ENCODE measurements at places on chromosomes 11 and 22.

DNA sequence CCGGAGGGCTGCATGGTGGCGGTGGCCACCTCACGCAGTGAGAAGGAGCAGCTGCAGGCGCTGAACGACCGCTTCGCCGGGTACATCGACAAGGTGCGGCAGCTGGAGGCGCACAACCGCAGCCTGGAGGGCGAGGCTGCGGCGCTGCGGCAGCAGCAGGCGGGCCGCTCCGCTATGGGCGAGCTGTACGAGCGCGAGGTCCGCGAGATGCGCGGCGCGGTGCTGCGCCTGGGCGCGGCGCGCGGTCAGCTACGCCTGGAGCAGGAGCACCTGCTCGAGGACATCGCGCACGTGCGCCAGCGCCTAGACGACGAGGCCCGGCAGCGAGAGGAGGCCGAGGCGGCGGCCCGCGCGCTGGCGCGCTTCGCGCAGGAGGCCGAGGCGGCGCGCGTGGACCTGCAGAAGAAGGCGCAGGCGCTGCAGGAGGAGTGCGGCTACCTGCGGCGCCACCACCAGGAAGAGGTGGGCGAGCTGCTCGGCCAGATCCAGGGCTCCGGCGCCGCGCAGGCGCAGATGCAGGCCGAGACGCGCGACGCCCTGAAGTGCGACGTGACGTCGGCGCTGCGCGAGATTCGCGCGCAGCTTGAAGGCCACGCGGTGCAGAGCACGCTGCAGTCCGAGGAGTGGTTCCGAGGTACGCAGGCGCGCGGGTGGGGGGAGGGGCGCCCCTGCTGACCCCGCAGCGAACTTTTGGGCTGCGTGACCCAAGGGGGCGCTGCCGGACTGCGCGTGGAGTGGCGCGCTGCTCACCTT is 670 bp downstream of the NEFH start:
- no peak for DNase-seq

DNA sequence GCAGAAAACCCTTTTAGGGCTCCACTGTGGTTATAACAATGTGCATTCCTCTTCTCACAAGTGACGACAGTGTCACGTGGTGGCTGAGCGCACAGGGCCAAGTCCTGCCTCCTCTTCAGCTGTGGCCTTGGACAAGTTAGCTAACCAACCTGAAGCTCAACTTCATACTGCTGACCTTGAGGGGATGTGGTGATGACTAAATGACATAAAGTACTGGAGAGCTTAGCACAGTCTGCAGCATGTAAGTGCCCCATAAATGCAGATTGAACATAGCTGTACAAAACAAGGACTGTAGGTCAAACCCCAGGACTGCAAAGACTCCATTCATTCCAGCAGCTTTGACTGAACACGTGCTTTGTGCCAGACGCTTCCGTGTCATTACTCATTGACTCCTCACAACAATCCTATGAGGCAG is 20.1 kb upstream of the MRGPRX2 start:
- DNase-seq: no peak

GRCh38 chr22:50253046-50253915 is 2.2 kb upstream of the HDAC10 start:
- DNase-seq: no peak

DNA sequence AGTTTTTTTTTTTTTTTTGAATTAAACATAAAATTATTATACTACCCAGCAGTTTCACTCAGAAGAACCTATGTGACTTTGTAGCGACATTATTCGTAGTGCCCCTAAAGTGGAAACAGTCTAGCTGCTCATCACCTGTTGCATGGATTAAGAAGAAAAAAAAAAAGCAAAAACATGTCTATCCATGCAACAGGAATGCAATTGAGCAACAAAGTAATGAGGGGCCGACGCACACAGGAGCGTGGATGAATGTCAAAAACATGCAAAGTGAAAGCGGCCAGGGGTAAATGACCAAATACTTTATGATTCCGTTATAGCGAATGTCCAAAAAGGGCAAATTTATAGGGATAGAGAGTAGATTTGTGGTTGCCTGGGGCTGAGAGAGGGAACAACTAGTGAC is 16.3 kb downstream of the MYO18B start:
- DNase-seq: no peak

DNA sequence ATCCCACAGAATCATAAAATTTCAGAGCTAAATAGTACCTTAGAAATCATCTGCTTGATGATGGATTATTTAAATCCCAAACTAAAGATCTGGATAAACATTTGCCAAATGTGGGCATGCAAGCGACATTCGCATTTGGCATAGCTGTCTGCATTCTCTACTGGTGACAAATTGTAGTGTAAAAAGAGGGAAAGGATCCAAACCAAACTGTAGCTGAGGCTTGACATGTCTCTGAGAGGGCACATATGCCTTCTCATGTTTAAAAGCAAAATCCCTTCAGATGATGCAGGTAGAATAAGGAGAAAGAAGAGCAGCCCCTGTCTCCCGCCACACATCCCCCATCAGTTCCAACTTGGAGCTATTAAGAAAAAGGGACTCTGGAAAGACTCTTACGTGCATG is 257.5 kb upstream of the MTNR1B start:
- no peak for DNase-seq

DNA sequence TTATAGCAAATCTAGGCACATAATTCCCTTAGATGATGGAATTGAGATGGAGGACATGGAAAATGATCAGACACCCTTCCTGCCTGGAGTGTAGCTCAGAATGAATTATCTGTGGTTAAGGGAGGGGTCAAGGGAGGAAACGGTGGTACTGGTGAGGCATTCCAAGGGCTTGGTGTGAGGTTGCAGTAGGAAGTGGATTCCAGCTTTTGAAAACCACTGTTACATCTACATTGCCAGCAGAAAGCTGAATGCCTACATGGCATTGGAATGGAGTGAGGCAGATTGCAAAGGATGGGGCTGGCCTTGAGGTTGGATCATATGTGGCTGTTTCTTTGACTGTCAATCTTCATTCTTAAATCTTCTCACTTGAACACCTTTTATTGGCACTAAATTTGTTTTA is 684.4 kb downstream of the NTM start:
- DNase-seq: no peak

- DNase-seq: no peak
Observed at GRCh38 chr11:8818421-8818820, 92.6 kb upstream of the AKIP1 start.

DNA sequence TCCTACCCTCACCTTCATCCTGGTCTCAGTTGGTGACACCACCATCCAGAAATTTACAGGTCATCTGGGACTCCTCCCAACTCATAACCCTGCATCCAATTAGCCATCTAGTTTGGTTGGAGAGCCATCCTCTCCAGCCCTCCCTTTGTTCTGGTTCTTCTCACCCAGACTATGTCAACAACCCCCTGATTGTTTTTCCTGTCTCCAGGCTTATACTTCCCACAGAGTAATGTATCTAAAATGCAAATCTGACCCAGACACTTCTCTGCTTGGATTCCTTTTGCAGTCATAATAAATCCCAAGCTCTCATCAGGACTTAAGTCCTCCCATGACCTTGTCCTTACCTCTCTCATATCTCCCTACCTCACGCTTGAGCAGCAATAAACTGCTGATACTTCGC is 3.0 kb downstream of the TTC12 start:
- no peak for DNase-seq

DNA sequence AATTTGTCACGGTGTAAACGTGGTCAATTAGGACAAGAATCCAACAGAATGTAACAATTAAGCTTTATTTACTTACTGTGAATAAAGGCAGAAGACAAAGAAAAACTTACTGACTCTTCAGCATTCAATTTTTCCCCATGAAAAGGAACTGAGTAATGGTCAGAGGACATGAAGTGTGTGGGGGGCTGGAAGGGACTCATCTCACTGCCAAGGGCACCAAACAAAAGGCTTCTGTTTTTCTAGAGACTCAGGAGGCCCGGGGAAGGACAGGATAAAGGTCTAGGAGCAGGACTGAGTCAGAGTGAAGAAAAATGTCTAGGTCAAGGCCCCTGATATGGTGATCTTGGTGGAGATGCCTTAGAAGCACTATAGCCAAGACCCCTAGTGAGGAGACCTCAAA is 564.2 kb upstream of the ANO5 start:
- no peak for DNase-seq

GRCh38 chr11:80598905-80599304 is 1158.1 kb upstream of the TENM4 start:
- no peak for DNase-seq
